ENCODE measurements at places on chromosomes 11 and 22.

DNA sequence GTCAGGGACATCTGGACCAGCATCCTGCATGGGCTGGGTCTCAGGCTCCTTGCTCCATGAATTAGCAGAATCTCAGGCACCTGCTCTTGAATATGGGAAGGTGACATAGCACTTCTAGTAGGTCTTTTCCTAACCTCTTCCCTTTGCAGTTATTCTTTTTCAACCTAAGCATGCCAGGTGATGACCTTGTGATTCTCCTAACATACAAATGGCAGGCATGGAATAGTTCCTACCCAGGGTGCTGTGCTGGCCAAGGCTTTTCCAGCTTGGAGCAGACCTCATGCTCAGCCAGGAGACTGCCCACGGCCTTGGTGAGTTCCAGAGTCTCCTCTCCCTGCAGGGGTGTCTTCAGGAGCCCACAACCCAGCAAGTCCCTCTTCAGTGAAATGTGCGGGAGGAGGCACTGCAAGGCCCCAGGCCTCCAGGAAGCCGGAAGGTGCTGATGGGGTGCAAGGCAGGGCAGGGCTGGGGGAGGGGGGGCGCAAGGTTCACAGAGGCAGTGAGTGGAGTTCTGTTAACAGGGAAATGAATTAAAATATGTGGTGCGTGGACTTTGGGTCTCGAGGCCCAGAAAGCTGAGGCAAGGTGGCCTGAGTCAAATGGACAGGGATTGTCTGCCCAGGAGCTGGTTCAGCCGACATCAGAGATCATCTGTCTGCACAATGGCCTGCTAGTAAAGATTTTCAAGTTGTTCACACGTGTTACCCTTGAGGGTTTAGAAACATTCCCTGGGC, 75.9 kb upstream of the SEPTIN5 start:
- DNase-seq = no peak

- DNase-seq = no peak
Measured at GRCh38 chr11:94675239-94675638, 92.9 kb upstream of the AMOTL1 start.

- DNase-seq = no peak
Measured at GRCh38 chr11:126212089-126212660, 593 bp downstream of the FAM118B start.

DNA sequence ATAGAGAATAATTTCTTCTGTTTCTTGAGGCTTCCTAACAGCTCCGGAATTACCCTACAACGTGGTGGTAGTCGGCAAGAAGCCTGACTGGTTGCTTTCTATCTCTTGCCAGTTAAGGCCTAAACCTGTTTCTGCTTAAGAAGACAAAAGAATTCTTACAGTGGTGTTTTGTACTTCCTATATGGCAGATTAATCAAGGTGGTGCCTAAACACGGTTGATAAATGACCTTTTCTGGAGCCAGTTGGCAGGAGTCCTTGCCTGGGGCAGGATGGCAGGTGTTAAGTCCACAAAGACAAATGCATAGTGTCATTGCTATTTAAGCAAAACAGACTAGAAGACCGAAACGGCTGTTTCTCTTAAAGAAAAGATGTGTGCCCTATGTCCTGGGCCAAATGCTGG, 9.9 kb downstream of the GVQW3 start:
- no peak for DNase-seq

GRCh38 chr11:88318017-88318416, 19.5 kb downstream of the CTSC start:
- no peak for DNase-seq
